ENCODE measurements at places on chromosomes 2 and 18.

DNA sequence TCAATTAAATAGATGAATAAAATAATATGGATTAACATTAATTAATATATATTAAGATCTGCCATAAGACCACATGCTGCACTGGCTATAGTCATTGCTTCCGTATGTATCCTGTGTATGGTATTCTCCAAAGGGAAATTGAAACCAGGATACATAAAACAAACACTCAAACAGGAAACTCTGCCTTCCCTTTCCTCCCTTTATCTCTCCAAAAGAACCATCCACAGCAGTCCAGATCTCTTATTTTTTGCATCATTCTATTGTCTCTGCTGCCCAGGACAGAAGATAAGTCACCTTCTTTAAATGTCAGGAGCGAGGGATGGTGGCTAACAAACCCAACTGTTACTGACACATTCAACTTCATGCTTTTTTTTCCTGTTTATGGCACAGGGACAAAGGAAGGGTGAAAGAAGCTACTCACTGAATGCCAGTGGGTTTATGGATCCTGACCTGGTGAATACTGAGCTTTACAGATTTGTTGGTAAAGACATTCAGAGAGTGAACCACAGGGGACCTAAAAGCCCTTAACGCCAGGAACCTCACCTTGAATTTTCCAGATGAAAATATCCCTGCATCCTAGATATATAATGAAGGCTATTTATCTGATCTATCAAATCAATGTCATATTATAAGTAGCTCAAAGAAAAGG is 67.5 kb downstream of the CSRNP3 start:
- DNase-seq, result no peak

DNA sequence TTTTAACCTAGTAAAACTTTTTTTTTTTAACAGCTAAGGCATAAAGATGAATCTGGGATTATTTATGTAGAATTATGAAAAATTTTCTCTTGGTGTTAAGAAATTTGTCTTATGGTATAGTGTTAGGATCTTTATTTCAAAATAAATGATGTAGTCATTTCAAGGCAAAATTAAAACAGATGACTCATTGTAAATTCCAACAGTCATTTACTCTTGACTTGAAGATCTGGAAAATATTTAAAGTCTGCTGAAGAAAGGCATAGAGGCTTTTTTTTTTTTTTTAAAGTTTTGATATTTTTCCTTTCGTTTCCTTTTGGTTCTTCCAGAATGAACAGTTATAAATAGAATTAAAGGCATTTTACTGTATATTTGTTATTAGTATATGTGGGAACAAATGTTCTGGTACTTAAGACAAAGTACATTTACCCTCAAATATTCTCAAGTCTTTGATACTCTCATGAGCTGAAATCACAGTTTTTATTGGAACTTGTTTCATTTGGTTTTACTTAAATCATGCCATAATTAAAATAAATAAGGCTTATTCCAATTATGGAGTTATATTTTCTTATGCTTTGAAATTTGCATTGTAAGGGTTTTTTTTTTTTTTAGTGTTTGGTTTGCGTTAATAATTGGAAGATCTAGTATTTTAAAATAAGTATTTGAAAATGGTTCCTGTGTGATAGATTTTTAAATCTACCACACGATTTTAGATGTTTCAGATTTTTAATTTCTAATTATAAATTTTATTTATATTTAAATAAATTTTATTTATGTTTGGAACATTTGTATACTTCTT is 29.9 kb downstream of the GLS start:
- no peak for DNase-seq

DNA sequence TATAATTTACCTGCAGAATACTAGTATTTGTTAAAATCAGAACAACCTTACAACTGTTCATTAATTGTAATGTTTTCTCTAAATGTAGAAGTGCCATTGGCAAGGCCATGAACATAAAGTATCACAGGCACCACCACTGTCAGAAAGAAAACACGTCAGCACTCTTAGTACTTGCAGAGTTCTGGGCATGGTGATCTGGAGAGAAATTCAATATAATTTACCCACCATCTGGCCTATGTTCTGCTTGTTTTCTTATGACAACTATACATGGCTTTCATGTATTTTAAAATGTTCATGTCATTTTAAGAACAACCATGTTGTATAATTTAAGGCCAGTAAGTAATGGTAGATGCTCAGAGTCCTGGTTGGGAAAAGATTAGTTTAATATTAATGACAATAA is 114.2 kb upstream of the SULT1C3 start:
- DNase-seq, result no peak

DNA sequence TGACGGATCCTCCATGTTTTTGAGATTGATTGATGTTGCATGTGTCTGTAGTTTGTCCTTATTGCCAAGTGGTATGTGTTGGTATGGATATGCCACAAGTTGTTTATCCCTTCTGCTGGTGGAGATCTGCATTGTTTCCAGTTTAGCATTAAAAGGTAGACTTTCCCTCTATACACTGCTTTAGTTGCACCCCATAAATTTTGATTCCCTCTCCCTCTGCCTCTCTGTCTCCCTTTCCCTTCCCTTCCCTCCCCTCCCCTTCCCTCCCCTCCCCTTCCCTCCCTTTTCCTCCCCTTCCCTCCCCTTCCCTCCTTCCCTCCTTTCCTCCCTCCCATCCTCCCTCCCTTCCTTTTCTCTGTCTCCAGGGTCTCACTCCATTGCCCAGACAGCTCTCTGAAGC is 18.6 kb upstream of the TOGARAM2 start:
- DNase-seq, result no peak

GRCh38 chr2:49004036-49004626 is 150.2 kb downstream of the FSHR start:
- no peak for DNase-seq

- no peak for DNase-seq
Observed at GRCh38 chr18:80189531-80189865, 57.8 kb downstream of the PARD6G start.

DNA sequence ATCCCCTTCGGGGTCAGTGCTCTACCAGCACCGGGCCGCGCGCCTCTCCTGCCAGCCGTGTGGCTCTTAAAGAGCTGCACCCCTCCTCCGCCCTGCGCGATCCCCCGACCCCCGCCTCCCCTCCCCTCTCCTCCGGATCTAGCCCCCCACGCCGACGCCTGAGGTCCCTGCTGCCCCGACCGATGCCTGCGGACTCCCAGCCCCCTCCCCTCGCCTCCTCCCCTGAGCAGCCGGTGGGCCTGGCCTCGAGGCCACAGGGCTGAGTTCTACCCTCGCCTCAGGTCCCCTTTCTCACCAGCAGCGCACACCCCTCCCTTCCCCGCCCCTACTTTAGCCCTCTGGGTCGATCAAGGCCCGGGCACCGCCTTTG is 5.8 kb upstream of the SIX3 start:
- no peak for DNase-seq

DNA sequence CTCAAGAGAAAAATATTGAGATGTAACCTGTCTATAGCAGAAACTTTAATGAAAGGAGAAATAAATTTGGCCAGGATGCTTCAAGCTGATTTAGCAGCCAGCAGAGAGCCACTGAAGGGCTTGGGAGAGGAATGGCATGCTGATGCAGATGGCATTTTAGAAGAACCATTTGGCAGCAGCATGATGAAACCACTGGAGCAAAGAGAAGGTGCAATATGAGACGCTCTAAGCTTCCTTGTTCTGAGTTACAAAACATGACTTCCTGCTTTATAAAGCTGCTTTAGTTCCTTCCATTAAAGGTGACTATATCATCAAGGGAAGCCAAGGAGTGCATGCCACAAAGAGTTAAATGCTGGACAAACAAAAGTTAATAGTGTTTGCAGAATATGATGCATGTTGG is 189.7 kb downstream of the PID1 start:
- DNase-seq, result no peak

GRCh38 chr2:42196403-42197267 is 27.5 kb downstream of the EML4 start:
- no peak for DNase-seq

DNA sequence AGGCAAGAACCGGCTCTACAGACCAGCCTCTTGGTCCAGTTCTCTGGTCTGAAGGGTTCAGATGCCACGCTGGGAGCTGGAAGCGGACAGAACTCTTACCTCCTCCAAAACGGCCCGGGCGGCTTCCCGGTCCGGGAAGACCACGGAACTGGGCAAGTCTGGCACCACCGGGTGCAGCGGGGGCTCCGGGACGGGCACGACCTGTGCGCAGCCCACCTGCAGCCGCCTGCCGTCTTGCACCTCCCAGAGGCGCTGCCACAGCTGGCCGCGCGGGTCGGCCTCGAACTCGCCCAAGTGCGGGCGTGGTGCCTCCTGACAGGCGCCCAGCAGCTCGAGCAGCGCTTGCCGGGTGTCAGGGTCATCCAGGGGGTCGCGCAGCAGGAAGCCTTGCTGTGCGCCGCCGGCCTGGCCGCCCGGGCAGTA is 773 bp downstream of the CMPK2 start:
- no peak for DNase-seq

- DNase-seq, result no peak
Observed at GRCh38 chr2:8709611-8710010, 27.8 kb downstream of the ID2 start.

DNA sequence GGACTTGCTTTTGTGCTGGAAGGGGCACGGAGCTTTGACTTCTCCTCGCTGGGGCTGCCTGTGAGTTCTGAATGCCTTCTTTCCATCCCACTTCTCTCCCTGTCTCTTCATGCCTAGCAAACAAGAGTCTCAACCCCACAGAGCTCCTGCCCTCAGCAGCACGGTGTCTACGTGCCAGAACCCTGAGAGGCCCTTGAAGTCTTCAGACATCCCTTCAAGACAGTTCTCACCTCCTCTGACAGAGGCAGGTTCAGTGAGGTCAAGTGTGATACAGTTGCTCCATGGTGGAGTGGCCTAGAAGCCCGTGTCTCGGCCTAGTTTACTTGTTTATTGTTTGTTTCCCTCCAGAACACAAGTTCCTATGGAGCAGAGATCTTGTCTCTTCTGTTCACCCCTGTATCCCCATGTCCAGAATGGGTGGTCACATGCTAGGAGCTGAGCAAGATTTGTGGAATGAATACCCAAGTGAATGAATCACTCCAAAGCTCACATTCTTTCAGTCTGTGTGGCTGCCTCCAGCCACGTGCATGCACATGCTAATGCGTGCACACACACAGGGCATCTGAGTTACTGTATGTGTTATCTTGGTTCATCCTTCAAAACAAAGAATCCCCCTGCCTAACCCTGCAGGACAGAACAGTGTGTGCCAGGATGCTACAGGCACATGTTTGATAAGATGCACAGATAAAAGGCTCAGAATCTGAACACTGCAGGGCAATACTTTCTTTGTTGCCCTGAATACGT is 391.6 kb downstream of the NBAS start:
- DNase-seq, result no peak

DNA sequence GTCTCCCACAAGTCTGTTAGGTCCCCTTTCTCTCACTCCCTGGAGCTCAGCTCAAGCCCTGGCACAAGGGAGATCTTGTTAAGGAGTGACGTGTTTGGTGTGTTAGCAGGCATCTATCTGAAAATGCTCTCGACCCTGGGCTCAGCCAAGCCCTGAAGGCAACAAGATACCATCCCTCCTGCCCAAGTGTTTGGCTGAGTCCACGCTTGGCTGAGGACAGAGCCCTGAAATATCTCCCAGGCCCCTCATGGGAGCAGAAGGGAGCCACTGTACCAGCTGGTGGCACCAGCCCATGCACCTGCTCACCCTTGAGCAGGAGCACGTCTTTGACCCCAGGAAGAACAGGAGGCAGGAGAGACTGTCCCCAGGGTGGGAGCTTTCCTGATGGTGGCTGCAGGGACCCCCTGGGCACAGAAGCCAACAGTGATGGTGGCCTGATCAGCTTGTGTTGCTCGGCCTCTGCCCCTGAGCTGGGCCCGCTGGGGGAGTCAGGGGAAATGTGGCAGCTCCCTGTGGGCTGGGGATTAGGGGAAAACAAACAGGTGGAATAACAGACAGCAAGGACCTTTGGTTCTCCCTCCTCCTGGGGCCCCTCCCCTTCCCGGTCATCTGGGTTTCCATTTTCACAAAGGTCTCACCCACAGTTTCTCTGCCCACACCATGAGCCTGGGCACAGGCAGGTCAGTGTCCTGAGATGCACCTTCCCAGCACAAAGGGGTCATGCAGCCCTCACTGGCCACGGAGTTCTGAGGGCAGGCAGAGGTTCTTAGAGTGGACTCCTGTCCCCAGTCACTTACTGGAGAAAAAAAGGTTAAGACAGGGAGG is 91.6 kb downstream of the RHOB start:
- DNase-seq, result no peak

GRCh38 chr18:74233933-74234325 is 57.8 kb downstream of the CYB5A start:
- DNase-seq, result no peak

- DNase-seq, result no peak
Observed at GRCh38 chr18:78273876-78274275, 705.7 kb upstream of the SALL3 start.

- DNase-seq, result no peak
Observed at GRCh38 chr18:68498185-68498584, 216.7 kb downstream of the TMX3 start.

DNA sequence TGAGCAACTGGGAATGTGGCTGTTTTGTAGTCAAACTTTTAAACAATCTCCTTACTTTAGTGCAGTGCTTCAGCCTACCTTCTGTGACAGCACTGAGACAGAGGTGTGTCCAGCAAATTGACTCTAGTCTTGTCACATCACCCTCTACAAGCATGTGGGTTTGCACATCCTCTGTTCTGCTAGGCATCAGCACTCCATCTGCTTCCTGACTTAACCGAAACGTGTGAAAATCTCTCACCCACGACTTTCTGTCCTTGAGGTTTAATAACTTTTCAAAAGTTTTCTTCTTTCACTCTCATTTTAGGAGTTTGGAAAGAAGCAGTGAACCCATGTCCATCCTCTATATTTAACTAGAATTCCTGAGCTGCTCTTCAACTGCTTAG is 42.6 kb downstream of the TTR start:
- no peak for DNase-seq

GRCh38 chr18:46046688-46047087 is 25.4 kb downstream of the PSTPIP2 start:
- DNase-seq, result no peak

GRCh38 chr18:71242981-71243380 is 954.1 kb downstream of the SOCS6 start:
- no peak for DNase-seq

DNA sequence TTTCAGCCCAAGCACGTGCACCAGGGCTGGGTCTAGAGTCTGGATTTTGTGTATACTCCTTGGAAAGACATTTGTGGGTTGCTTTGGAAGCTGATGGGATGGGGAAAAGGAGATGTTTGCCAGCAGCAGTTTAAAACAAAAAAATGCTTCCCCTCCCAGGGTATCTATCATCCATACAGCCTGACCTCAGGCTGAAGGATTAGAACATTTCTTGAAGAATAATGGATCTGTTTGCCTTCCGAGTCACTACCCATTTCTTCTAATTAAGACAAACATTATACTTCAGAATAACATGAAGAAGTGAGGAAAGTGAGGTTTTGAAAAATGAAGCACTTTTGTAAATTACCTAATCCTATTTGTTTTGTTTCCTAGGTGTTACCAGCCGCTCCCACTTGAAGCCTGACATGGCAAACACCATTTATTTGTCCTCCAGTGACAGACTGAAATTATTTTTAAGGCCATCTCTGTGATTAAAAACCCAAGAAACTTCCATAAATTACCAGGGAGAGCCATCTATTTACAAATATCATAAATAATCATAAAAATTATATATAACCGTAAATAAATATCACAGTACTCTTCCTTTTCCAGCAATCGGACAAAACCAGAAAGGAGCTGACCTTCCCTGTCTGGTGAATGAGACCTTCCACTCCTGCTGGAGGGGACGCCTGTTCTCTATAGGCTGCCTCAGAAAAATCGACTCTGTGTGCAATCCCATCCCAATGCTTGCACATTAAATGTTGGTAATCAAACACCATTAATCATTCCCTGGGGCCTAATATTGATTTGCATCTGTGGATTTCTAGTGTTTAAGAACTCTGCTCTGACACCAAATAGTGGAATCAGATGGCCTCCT is 106.8 kb downstream of the C1D start:
- no peak for DNase-seq

GRCh38 chr2:174486563-174487107 is at the start of gene GPR155:
GPR155 (minus strand) TSS chr2:174487029; CDS start chr2:174481956, 5,073 bp downstream.
- peak; percentile 65 for DNase-seq

All from anterior cingulate cortex (tissue), 58 donors.